Transverse colon (tissue), 4 donors: ENCODE measurements at places on chromosomes 2 and 18.

GRCh38 chr2:7847321-7847720, 834.5 kb upstream of the ID2 start:
- no peak for DNase-seq

DNA sequence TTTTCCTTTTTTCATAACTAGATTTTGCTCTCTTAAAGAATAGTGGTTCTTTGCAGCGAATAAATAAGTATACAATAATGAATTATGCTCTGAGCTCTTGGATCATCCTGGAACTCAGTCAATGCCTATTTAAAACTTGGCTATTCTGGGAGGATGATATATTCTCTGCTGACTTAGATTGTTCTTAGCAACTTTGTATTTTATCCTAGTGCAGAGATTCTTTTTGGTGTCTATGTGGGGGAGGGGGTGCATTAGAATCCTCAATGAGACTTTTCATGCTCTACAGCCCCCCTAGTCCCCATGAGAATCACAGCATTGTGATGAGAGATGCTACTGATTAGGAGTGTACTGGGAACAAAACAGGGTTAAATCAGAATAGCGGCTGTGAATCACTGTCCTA, 8.8 kb upstream of the FAM98A start:
- DNase-seq: no peak

DNA sequence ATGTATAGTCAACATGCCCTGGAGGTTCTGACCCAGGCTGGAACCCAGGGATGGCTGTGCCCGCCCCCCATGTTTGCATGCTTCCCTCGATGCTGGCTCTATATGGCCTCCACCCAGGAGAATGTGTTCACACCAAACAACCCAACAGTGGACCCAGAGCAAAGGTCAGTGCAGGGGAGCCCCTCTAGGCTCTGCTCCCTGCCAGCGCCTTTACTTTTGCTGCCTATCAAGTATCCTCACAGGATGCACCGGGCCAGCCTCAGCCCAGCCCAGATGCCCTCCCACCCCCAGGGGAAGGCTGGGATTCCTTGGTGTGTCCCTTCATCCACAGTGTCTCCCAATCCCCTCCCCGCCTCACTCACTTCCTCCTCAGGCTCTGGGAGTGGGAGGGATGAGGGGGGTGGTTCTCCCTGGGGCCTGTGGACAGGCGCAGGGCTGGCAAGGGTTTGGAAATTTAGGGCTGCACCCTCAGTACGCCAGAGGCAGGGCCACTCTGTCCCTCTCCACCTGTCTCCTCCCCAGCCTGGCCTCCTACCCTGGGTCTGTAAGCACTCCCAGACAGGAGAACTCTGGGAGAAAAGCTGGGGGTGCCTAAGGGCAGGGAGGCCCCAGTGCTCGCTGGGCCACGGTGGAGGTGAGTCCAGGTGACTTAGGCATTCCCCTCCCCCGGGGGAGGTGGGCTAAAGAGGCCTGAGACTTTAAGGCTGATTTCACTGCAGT, 2.3 kb downstream of the ATP6V1B1 start:
- DNase-seq: no peak

DNA sequence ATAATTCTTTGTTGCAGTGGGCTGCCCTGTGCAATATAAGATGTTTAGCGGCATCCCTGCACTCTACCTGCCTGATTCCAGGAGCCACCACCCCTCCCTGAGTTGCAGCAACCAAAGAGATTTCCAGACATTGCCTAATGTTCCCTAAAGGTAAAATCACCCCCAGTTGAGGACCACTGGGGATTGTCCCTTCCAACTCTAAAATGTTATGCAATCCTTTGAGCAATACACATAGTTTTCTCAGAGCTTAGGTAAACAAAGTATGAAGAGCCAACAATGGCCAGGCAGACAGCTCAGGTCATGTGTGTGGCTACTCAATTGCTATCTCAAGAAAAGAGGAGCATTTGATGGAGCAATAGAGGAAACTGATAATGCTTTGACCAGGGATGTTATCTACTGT, 87.0 kb downstream of the XDH start:
- no peak for DNase-seq

- DNase-seq: no peak
Observed at GRCh38 chr2:98519851-98520250, 75.2 kb downstream of the INPP4A start.

GRCh38 chr2:205500065-205500464, 182.2 kb upstream of the NRP2 start:
- no peak for DNase-seq
